Stimulated activated CD8-positive, alpha-beta memory T cell treated with anti-CD3 and anti-CD28 coated beads, Interleukin-15, amount 100 ng/mL, for 24 hours (primary cell): ENCODE measurements at places on chromosomes 13 and 19.
A peak's percentile ranks its signal among the peaks of the same experiment; 100 is the strongest.

DNA sequence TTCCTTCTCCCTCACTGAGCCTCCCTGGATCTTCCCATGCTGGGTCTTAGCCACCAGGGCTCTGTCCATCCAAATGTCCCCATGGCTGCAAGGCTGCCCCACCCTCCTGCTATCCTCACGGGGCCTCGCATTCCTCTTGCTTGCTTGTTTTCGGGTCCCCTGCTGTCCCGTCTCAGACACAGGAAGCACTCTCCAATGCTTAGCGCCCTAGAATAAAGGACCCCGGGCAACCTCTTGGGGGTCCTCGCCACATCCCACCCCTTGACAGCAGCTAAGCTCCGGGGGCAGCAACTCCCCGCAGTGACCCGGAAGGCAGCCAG is 23.7 kb downstream of the SH3GL1 start:
- no peak for DNase-seq

DNA sequence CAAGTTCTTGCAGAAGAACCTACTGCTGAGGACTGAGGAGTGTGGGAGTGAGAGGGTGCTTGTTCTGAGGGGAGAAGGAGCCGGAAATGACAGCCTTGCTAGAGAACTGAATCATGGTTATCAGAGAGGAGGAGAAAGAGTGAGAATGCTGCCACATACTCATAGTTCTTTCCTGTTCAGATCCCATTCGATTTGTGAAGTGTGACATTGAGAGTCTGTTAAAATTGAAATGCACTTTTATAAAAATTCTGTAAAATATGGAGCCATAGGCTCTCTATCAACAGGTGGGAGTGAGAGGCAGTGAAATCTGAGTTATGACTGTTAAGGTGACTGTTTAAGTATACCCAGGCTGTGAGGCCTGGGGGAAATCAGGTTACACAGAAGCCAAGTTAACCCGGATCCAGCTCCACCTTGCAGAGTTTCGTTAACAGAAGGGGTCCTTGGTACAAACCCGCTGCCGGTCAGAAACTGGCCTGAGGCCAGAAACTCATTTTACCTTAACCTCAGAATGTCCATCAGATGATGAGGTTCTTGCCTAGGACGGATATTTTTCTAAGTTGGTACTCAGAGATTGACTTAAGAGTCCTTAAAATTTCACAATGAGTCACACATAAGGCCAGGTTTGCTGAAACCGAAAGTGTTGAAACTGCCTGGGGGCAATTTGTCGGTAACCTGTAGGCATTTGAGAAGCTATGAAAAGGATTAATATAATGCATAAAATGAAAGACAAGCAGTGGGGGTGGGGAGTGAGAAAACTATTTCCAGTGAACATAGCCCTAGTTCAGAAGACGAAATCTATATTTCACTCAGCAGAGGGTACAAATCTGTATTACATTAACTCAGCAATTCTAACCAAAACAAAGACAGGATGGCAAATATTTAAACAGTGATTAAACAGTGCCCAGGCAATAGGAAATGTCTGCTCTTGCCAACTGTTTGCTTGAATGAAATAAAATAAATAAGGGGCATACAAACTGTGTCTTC is 350.5 kb downstream of the KCNRG start:
- DNase-seq: no peak

DNA sequence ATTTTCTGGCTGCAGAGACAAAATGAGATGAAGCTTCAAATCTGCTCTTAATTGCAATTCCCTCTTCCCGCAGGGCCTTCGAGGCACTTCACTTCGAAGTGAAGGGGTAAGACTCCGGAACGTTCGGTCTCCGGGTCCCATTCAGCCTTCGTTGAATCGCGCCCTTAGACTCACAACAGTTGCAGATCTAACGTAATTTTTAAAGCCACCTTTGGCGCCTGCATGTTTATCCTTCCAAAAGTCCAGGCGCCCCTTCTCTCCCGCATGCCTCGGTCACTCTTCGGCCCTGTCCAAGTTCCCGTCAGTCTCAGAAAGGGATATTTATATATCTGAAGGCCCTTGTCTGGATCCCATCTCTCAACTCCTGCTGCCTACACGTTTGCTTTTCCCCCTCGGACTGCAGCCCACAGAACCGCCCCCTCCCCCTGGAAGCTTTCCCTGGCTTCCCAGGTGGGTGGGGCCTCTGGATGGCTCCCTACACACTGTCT is 915 bp upstream of the KCTD12 start:
- DNase-seq: no peak

DNA sequence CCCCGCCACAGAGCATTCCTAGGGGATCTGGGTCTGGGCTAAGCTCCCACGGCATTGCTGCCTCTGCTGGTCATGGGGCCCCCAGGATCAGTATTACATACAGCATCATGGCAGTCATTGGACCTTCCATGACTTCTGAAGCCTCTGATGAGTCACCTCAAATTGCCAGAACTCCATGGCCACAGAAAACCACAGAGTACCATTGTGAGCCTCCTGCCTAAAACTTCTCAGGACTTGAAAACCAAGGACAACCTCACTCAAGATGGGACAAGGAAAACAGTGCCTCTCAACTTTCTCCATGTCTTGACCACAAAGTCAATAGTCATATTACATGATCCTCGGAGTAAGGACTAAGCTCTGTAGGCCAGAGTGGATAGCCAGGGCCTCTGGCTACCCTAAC is 306.0 kb downstream of the GPC5 start:
- no peak for DNase-seq

DNA sequence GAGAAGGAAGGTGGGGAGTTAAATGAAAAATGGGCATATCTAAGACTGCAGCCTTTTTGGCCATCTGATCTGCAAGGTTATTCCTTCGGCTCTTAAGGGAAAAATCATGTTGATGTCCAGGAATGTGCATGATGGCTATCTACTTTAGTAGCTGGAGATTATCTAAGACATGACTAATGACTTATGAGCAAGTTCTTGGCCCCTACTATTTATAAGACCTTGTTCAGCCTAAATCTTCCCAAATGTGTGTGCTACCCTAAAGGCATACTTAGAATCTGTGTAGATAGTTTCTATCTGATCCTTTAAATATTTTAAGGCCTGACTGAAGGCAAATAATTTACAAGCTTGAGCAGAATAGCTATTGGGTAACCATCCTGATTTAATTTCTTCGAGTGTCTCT is 41.8 kb upstream of the CD177 start:
- no peak for DNase-seq

- DNase-seq: peak; percentile 50
Observed at GRCh38 chr19:16371540-16371986, 46.9 kb downstream of the KLF2 start.

DNA sequence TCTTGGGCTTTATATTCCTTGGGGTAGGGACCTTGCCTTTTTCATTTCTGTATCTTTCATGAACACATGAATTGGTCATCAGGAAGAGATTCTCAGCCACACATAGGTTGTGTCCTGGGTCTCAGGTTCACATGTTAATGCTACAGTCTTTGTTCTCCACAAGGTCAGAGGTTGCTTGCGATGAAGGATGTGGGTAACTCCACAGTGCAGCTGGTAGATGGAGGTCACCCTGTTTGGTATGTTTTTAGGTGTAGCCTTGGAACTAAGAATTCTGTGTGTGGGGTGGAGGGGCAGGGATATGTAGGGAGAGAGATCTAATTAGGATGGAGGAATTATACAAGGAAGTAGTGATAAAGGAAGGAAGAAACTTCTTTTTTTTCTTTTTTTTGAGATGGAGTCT is 23.2 kb downstream of the CEACAM1 start:
- no peak for DNase-seq

DNA sequence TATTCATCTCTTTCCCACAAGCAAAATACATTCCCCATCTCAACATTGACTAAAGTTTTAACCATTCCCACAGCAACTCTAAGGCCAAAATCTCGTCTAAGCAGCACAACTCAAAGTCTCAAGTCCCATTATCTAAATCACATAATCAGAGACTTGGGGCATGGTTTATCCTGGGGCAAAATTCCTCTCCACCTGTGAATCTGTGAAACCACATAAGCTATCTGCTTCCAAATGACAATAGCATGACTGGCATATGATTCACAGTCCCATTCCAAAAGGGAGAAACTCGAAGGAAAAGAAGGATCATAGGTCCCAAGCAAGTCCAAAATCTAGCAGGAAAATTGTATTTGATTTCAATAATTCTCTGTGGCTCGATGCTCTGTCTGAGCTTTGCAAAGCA is 73.0 kb downstream of the ANKRD10 start:
- no peak for DNase-seq

GRCh38 chr13:109922518-109922917 is 136.1 kb upstream of the IRS2 start:
- no peak for DNase-seq

DNA sequence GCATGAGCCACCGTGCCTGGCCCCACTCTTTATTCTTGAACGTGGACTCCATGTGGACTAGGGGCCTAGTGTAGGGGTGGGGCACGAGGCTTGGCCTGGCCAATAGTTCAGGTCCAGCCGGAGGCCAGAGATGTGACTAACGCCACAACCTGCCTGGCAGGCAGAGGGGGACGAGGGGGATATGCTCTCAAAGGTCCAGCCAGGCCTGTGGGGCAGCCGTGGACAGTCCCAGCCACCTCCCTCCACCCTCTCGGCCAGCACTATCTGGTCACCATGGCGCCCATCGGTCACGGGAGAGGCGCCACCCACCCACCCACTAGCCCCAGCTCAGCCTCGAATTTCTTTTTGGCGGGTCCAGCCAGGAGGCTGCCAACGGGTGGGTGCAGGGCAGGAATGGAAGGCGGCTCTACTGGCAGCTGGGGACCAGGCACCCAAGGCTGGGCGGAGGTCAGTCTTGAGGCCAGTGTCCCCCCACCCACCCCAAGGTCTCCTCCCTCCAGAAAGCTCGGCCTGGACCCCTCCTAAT is 2.2 kb upstream of the CERS1 start:
- DNase-seq: no peak

DNA sequence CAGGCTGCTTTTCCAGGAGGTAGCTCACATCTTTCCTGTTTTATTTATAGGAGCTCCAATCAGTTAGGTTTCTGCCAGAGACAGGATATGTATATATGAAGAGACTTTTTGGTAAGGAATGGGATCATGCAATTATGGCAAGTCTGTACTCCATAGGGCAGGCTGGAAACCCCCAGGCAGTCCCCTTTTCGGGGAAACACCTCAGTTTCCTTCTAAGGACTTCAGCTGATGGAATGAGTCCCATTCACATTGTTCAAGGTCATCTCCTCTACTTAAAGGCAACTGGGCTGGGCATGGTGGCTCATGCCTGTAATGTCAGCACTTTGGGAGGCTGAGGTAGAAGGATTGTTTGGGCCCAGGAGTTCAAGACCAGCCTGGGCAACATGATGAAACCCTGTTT is 10.9 kb upstream of the SLC25A42 start:
- DNase-seq: no peak

- peak; percentile 1 for DNase-seq
Observed at GRCh38 chr19:20423381-20424197, 142.0 kb downstream of the ZNF737 start.

- DNase-seq: no peak
Observed at GRCh38 chr13:98339684-98340425, 162.8 kb upstream of the RNF113B start.

GRCh38 chr13:80975903-80976302 is 635.0 kb upstream of the SPRY2 start:
- DNase-seq: no peak

DNA sequence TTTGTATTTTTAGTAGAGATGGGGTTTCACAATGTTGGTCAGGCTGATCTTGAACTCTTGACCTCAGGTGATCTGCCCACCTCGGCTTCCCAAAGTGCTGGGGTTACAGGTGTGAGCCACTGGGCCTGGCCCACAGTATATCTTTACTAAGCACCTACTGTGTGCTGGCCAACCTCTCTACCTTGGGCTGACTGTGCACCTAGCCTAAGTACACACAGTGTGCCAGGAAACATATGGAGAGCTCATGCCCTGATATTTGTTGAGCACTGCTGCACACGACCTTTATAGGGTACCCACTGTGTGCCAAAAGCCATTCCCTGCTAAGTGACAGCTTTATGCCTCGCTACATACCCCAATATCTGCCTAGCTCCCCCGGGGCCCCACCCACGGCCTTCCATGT is 6.3 kb upstream of the ARHGAP45 start:
- DNase-seq: no peak

- no peak for DNase-seq
Observed at GRCh38 chr19:39130337-39131254, 5.0 kb downstream of the PAK4 start.
